Heart left ventricle (tissue), 16 donors: ENCODE measurements at places on chromosomes 6 and 20. TPM values are rescaled to one million over a fixed set of nuclear protein-coding genes. Genes with fewer than 3 reads are reported as not detected.

DNA sequence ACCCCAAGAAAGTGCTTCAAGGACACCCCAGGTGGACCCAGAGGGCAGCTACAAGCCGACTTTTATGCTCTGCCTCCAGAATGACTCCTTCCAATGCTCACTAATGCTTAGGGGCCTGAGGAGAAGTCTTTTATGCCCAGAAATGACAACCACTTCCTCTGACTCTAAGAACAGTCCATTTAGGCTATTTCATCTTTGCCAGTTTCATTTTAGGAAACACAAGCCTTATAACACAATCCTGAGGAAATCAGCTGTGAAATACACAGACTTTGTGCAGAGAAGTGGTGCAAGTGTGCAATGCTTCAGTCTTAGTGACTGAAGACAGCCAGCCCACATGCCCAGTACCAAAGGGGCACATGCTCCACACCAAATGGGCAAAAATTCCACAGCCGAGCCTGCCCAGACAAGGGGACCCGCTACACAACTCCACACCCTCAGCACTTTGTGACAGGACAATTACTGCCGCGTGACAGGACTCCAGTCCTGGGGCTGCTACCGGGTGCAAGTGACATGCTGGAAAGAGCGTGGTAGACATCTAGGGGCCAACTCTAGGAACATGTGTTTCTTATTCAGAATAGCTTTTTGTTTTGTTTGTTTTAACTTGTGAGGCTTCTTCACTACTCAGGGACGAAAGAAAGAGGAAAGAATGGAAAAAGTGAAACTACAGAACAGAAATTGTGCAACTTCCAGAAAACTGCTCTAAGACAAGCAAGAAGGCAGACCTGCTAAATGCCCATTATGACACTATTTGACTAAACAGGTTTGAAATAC lies 28.2 kb upstream of the PLAGL1 start:
- no peaks in the 10 kb centered on the region for H3K4me1 ChIP-seq
- H3K4me3 ChIP-seq, result peak overlapping the region; percentile 52
- DNase-seq, result peak; percentile 34

DNA sequence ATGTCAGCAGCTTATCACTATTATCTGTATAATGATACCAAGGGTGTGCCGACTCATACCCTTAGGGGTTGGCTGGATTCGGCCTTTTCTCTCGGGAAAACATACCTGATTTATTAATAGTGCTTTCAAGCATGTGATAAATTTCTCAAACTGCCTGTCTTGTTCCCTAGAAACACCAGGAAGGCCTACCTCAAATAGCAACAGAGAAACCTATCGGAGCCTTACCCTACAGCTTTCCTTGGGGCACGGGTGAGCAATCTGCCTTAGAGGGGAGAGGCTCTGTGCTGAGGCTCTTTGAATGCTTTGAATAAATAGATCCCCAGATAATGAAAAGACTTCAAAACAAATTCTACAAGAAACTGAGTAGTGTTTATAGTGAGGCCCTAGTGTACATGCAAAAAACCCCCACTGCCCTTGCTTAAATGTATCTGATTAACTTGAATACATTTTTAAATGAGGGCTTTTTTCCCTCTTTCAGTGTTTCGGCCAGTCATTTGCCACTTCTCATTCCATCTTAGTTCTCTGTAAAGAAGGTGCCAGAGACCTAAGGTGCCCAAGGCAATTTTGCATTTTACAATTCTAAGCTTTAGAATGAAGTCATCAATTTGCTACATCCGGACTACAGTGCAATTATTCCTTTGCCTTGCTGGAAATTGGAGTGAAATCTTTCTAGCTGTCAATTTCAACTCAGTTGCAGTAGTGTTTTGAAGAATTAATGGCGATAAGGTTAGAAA lies 320.1 kb downstream of the ESR1 start:
- H3K4me3 ChIP-seq, result no peak overlapping the region
- H3K27ac ChIP-seq, result peak overlapping the region; percentile 14
- no peaks in the 10 kb centered on the region for H3K27me3 ChIP-seq
- H3K4me1 ChIP-seq, result peaks cover 11% of the 10 kb centered on the region

The TMEM30A gene
- 69.5 TPM for total RNA-seq

DNA sequence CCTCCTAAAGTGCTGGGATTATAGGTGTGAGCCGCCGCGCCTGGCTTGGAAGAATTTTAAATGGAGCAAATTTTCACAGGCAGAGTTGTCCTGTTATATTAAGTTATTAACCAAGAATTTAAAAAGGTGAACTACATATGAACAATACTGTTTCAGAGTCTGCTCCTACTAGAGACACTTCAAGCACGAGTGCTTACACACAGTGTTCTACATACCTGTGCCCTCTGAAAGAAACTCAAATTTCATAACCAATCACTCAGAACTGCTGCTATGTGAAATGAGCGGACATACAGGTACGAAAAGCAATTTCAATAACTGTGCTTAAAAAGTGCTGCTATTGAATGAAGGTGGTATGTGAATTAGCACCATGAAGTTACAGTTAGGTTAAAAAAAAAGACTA lies 262.0 kb downstream of the SYNE1 start:
- H3K27me3 ChIP-seq, result no peaks in the 10 kb centered on the region
- peaks cover 43% of the 10 kb centered on the region for H3K36me3 ChIP-seq
- DNase-seq, result no peak
- H3K4me3 ChIP-seq, result no peak overlapping the region

DNA sequence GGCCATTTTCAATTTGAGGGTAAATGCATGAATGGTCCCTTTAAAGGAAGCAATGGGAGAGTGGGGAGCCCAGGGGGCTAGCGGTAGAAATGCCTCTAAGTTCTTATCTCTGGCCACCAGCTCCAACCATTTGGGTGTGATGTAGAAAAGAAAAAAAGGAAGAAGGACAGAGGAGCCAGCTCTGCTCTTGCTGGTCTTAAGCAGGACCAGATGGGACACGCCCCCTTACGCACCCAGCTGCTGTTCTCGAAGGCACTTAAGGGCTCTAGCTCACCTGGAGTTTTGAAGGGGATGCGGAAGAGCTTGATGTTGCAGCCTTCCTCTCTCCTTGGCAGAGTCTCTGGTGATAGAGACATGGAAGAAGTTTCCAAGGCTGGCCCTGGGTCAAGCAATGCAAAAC lies 59.5 kb upstream of the RNF144B start:
- DNase-seq, result no peak
- H3K4me1 ChIP-seq, result no peaks in the 10 kb centered on the region
- no peak overlapping the region for H3K4me3 ChIP-seq
- no peaks in the 10 kb centered on the region for H3K27me3 ChIP-seq

- H3K27ac ChIP-seq, result no peak overlapping the region
- H3K27me3 ChIP-seq, result no peaks in the 10 kb centered on the region
- DNase-seq, result no peak
- peaks cover 16% of the 10 kb centered on the region for H3K4me1 ChIP-seq
Observed at GRCh38 chr6:149891259-149891658, 6.7 kb downstream of the RAET1E start.

The RAD21L1 gene
- not detected for total RNA-seq

DNA sequence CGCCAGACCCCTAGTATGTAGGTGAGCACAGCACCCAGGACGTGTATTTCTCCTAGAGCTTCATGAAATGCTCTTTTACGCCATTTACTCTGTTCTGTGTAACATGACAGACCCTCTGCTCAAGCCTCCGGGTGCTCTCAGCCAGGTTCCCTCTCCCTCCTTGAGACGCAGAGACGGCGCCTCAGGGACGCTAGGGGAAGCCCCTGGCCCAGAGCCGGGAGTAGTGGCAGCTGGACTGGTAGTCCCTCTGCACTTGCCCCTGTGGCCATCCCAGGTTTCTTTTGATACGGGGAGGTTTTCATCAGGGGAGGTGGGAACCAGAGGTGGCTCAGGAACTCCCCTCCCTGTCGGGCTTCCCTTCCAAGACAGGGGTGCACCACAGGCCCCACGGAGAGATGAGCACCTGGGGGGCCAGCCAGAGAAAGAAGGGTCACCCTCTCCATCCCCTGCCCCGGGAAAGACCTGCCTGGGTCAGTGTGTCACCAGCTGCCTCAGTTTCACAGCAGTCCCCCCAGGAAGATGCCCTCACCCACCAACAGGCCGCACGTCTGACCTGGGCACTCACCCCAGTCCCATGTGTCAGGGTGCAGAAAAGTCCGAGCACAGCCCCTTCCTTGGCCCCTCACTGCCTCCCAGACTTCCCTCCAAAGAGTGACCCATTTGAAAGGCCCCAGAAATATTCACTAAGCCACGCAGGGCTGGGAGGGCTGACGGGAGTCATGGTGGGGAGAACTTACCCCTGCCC lies 58.1 kb upstream of the AFDN start:
- DNase-seq, result no peak
- H3K36me3 ChIP-seq, result no peaks in the 10 kb centered on the region
- H3K4me1 ChIP-seq, result no peaks in the 10 kb centered on the region
- no peak overlapping the region for H3K4me3 ChIP-seq
- no peak overlapping the region for H3K27ac ChIP-seq
- no peaks in the 10 kb centered on the region for H3K27me3 ChIP-seq

DNA sequence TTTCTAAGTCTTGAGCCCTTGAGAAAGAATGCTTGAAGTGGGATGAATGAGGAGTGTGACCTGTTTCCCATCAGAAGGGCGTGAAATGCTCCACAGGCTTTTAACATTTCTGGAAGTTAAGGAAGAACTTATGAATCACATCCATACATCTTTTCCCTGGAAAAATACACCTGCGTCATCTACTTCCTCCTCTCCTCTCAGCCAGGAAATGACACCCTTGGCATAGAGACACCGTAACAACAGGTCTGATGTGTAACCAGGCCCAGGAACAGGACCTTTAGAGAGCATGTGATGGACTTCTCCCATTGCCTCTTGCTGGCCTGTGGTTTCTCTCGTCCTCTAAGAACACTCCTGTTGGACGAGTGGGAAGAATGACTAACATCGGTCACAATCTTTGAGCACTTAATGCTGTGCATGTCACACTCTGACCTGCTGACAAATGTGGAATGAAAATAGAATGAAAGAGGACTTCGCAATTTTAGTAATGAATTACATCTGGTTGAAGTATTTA lies 28.5 kb upstream of the CITED2 start:
- DNase-seq, result peak; percentile 57
- peaks cover 8% of the 10 kb centered on the region for H3K4me1 ChIP-seq
- H3K4me3 ChIP-seq, result no peak overlapping the region
- no peaks in the 10 kb centered on the region for H3K27me3 ChIP-seq

DNA sequence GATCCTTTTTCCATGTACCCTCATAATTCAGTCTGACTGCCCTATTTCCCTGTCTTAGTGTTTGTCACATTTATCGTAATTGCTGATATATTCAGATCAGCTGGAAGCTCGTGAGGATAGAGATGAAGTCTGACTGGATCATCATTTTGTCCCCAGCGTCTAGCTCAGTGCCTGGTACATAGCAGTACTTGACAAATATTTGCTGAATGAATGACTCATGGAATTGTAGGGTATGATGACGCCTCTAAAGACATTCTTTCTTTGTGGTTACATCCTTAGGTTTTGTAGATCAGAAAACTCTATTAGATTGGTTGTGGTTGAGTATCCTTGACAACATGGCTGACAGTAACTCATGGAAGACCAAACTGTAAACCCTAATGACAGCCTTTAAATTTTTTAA lies 68.9 kb downstream of the MTHFD1L start:
- DNase-seq, result no peak
- no peaks in the 10 kb centered on the region for H3K36me3 ChIP-seq
- H3K27ac ChIP-seq, result no peak overlapping the region
- no peaks in the 10 kb centered on the region for H3K27me3 ChIP-seq

The HLA-DMB gene
- 3.5 TPM for total RNA-seq

GRCh38 chr6:15948930-15949900 lies 179.7 kb upstream of the MYLIP start:
- no peak overlapping the region for H3K4me3 ChIP-seq
- no peaks in the 10 kb centered on the region for H3K27me3 ChIP-seq
- no peaks in the 10 kb centered on the region for H3K36me3 ChIP-seq
- DNase-seq, result no peak
- H3K4me1 ChIP-seq, result peaks cover 10% of the 10 kb centered on the region
- H3K27ac ChIP-seq, result no peak overlapping the region

DNA sequence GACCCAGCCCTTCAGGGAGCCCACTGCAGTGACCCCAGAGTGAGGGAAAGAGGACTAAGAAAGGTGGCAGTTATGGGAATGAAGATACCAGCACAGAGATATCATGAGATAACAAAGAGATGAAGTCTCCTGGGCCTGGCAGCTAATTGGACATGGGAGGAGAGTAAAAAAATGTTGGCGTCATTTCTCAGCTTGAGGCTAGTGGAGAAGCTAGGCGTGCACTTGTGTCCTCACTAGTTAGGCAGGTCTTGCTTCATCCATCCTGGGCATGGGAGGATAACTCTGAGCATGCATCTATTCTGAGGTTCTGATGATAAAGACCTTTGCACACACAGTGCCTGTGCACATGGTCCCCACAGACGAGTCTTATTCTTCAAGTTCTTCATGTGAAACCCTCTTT lies 4.1 kb upstream of the GFOD1 start:
- H3K27ac ChIP-seq, result no peak overlapping the region
- H3K36me3 ChIP-seq, result no peaks in the 10 kb centered on the region
- no peak for DNase-seq

DNA sequence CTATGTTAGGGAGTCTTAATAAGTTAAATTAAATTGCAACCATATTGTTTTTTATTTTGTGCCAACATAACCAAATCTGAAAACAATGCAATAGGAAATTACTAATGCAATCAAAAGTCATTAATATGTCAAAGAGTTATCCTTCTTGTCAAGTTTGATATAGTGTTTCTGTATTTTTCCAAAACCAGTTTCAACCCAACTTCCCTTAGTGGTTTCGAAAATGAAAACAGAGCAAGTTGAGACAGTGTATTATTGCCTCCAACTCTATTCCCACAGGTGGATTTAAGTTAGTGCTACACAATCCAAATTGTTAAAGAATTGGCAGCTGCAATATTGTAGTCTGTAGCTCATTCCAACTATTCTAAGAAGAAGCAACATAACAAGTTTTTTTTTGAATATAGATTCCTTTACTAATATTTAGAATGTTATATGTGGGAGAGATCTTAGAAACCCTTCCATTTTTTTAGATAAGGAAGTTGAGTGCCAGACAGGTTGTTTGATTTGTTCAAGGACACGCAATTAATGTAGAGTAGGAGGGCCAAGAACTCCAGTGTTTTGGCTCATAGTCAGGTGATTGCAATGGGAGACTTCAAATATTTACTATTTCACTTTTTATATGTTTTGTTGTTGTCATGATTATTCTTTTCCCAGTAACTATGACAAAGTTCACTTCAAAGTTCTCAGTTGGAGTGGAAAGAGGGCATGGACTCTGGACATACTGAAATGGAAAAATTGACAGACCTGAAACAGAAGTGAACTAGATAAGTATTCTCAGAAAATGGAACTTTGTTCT lies 282.4 kb upstream of the HSF2 start:
- no peaks in the 10 kb centered on the region for H3K4me1 ChIP-seq
- H3K36me3 ChIP-seq, result no peaks in the 10 kb centered on the region
- no peak overlapping the region for H3K4me3 ChIP-seq
- H3K27me3 ChIP-seq, result no peaks in the 10 kb centered on the region
- peak overlapping the region; percentile 1 for H3K27ac ChIP-seq
- DNase-seq, result no peak

The GPRC6A gene
- total RNA-seq, result not detected

The RBM39 gene
- 119 TPM for total RNA-seq

The ADGRB3 gene
- total RNA-seq, result 1.1 TPM

DNA sequence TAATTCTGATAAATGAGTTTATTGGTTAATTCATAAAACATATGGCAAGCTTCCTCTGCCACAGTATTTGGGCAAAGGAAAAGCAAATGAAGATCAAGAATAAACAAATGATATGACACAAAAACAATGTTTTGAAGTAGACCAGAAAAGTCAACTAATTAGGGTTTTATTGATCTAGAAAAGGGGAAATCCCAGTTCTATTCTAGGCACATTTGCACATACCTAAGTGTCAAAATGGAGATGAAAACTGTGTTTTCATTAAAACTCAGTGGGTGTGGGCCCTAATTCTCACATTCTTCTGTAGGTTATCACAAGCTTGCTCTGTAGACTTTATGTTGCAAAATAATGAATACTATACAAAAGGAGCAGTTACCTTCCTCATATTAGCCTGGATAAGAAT lies 69.0 kb upstream of the TENT5A start:
- no peak for DNase-seq
- H3K4me3 ChIP-seq, result no peak overlapping the region
- H3K4me1 ChIP-seq, result no peaks in the 10 kb centered on the region
- H3K27ac ChIP-seq, result no peak overlapping the region

The LHFPL5 gene
- total RNA-seq, result not detected
